ENCODE measurements at places on chromosomes 3 and 15. TPM values are rescaled to one million over a fixed set of nuclear protein-coding genes. Genes with fewer than 3 reads are reported as not detected.
A peak's percentile ranks its signal among the peaks of the same experiment; 100 is the strongest.

DNA sequence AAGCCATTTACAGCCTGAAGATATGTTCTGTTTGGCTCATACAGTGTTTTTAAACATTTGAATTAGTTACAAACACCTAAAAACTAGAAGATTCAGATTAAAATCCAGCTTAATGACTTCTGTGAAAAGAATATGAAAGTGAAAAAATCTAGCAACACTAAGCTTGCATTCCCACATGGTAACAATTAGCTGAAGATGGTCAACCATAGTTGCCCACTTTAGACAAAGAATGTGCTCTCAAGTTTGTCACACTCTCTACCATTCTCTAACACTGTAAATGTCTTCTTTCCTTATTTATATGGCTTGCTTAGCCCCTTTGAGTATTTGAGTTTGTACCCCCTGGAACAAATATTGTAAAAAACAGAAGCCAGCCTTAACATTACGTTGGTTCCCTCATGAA is 32.7 kb downstream of the HDGFL3 start:
- no peaks in the 10 kb centered on the region for H3K36me3 ChIP-seq
- no peak for DNase-seq
- no peaks in the 10 kb centered on the region for H3K27me3 ChIP-seq
- H3K4me3 ChIP-seq, result no peak overlapping the region
- no peak overlapping the region for H3K27ac ChIP-seq

DNA sequence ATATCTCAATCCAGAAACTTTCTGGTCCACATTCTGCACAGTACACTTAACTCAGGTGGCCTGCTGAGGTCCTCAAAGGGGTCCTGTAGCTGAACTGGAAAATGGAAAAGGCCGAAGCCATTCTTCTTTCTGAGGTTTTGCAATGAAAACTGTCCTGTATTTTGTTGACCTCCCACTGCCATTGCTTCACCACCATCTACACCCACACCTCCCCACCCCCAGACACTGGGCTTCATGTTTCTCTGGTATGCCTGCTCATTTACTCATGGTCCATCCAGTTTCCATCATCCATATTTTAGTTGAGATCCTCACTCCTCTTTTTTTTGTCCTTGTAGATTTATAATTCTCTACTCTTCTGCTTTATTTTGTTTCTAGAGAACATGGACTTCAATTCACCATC is 115.7 kb upstream of the SLC24A5 start:
- no peaks in the 10 kb centered on the region for H3K36me3 ChIP-seq
- no peaks in the 10 kb centered on the region for H3K4me1 ChIP-seq
- peaks cover 2% of the 10 kb centered on the region for H3K27me3 ChIP-seq
- no peak for DNase-seq
- no peak overlapping the region for H3K27ac ChIP-seq

DNA sequence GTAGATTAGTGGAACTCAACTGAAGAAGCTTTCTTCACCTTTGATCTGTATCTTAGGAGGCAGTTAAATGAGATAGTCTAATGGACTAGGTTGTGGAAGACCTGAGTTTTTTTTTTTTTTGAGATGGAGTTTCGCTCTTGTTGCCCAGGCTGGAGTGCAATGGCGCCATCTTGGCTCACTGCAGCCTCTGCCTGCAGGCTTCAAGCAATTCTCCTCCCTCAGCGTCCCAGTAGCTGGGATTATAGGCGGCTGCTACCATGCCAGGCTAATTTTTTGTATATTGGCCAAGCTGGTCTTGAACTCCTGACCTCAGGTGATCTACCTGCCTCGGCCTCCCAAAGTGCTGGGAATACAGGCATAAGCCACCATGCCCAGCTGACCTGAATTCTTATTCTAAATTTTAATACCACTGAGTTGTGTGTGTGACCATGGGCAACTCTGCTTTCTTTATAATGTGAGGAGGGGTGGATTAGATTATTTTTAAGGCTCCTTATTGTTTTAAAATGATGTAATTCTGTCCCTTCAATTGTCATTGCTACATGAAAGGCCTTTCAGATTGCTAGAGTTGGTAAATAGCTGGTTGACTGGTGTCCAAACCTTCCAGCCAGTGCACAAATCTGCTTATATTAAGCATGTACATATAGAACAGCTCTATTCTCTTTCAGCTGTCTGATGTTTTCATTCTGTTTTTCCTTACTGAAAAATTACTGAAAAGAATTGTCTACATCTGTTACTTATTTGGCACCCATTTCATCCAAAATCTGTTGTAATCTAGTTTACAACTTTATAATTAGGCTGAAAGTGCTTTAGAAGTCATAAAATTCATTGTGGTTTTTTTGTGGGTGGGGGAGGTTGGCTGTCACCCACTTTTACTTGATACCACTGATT is 2.3 kb downstream of the LNP1 start:
- H3K4me1 ChIP-seq, result no peaks in the 10 kb centered on the region
- H3K27ac ChIP-seq, result peak overlapping the region; percentile 98
- H3K27me3 ChIP-seq, result no peaks in the 10 kb centered on the region
- no peaks in the 10 kb centered on the region for H3K36me3 ChIP-seq
- peak overlapping the region; percentile 84 for H3K4me3 ChIP-seq

DNA sequence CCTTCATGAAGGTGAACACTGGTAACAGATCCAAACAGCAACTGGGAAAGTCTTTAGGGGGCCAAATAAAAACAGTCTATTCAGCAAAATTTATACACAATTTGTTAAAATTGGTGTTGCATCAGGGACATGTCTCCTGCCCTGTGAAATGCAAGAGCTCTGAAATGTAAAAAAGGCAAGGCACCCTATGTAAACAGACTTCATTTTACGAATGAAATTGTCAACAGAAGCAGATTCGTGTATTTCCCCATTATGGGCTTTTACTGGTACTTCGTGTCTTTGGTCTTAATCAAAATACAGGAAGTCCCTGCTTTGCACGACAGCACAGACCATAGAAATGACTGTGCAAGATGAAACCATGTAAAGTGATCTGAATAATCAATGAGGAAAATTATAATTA is 127.3 kb upstream of the THBS1 start:
- H3K4me3 ChIP-seq, result no peak overlapping the region
- peaks cover 2% of the 10 kb centered on the region for H3K4me1 ChIP-seq
- no peak overlapping the region for H3K27ac ChIP-seq
- no peaks in the 10 kb centered on the region for H3K27me3 ChIP-seq
- DNase-seq, result no peak

DNA sequence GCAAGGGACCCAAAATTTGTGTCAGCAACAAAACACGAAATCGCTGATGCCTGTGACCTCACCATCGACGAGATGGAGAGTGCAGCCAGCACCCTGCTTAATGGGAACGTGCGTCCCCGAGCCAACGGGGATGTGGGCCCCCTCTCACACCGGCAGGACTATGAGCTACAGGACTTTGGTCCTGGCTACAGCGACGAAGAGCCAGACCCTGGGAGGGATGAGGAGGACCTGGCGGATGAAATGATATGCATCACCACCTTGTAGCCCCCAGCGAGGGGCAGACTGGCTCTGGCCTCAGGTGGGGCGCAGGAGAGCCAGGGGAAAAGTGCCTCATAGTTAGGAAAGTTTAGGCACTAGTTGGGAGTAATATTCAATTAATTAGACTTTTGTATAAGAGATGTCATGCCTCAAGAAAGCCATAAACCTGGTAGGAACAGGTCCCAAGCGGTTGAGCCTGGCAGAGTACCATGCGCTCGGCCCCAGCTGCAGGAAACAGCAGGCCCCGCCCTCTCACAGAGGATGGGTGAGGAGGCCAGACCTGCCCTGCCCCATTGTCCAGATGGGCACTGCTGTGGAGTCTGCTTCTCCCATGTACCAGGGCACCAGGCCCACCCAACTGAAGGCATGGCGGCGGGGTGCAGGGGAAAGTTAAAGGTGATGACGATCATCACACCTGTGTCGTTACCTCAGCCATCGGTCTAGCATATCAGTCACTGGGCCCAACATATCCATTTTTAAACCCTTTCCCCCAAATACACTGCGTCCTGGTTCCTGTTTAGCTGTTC is 34.9 kb downstream of the CHDH start:
- no peaks in the 10 kb centered on the region for H3K36me3 ChIP-seq
- no peak for DNase-seq
- H3K27ac ChIP-seq, result no peak overlapping the region
- H3K27me3 ChIP-seq, result no peaks in the 10 kb centered on the region

GRCh38 chr3:80519436-80519835 is 751.6 kb upstream of the ROBO1 start:
- H3K4me3 ChIP-seq, result no peak overlapping the region
- DNase-seq, result no peak
- no peak overlapping the region for H3K27ac ChIP-seq
- H3K4me1 ChIP-seq, result no peaks in the 10 kb centered on the region
- no peaks in the 10 kb centered on the region for H3K27me3 ChIP-seq
- H3K36me3 ChIP-seq, result no peaks in the 10 kb centered on the region

DNA sequence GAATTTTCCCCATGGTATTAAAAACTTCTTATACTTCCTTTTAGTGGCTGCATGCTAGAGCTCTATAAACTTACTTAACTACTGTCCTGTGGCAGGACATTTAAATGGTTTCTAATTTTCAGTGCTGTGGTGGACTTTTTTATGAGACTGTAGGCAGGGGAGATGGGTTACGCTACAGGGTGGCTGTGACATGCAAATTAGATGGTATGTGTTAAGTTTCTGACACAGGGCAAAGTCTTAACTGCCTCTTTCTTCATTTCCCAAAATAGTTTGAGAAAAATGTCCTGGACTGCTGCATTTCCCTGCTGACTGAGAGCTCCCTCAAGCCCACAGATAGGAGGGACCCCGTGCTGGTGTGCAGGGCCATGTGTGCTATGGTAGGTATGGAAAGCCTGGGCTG is 22.0 kb downstream of the TGM4 start:
- H3K27me3 ChIP-seq, result peaks cover 2% of the 10 kb centered on the region
- peaks cover 12% of the 10 kb centered on the region for H3K4me1 ChIP-seq
- H3K4me3 ChIP-seq, result no peak overlapping the region
- H3K36me3 ChIP-seq, result no peaks in the 10 kb centered on the region

LEKR1 gene
- total RNA-seq, result 0.26 TPM

DNA sequence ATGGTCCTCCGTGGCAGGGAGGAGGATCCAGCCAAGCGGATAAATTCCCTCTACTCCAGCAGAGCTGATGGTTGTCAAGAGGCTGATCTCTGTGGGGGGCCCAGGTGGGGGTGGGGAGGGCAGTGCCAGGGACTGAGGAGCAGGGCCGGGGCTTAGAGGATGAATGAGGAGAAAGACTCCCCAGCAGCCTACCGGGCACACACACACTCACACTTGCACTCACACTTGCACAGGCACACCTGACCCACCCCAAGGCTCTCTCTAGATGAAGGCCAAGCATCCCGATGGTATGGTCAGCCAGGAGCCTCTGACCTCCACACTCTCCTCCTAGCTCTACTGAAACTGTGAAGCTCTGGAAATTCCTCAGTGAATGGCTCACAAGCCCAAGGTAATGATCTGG is 131.3 kb upstream of the PRR20G start:
- no peak overlapping the region for H3K27ac ChIP-seq
- no peak overlapping the region for H3K4me3 ChIP-seq
- no peaks in the 10 kb centered on the region for H3K36me3 ChIP-seq
- H3K4me1 ChIP-seq, result no peaks in the 10 kb centered on the region
- DNase-seq, result no peak

- H3K4me1 ChIP-seq, result no peaks in the 10 kb centered on the region
- H3K27ac ChIP-seq, result no peak overlapping the region
- DNase-seq, result no peak
- H3K36me3 ChIP-seq, result no peaks in the 10 kb centered on the region
- H3K4me3 ChIP-seq, result no peak overlapping the region
- H3K27me3 ChIP-seq, result no peaks in the 10 kb centered on the region
These were observed 23.7 kb downstream of the NEK10 start for GRCh38 chr3:27345493-27345892.

- peak overlapping the region; percentile 42 for H3K27ac ChIP-seq
- H3K4me3 ChIP-seq, result no peak overlapping the region
- peak; percentile 82 for DNase-seq
- H3K4me1 ChIP-seq, result peaks cover 15% of the 10 kb centered on the region
These were observed 71.3 kb upstream of the FNDC3B start for GRCh38 chr3:171967932-171968678.

ECT2 gene
- 14.6 TPM for total RNA-seq

TMEM266 gene
- 0.26 TPM for total RNA-seq

DNA sequence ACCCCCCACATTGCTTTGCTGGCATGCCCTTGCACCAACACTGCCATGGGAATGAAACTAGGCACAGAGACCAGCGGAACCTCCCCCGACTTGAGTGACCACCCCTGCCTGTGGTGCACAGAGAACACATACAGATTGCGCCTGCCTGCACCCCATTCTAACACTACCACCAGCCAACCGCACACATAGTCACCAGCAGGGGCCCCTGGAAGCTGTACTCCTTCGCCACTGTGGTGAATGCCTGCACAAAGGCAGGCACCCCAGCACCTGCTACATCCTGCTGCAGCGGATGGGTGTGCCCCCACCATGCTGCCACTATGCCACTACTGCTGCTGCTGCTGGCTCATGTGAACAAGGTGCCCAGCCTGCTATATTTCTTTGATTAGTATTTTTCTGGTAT is 27.4 kb upstream of the DNAAF4 start:
- peaks cover 2% of the 10 kb centered on the region for H3K4me1 ChIP-seq
- H3K27me3 ChIP-seq, result no peaks in the 10 kb centered on the region
- DNase-seq, result no peak
- H3K36me3 ChIP-seq, result no peaks in the 10 kb centered on the region
- H3K4me3 ChIP-seq, result no peak overlapping the region
- no peak overlapping the region for H3K27ac ChIP-seq

CDAN1 gene
- 9.5 TPM for total RNA-seq

DNA sequence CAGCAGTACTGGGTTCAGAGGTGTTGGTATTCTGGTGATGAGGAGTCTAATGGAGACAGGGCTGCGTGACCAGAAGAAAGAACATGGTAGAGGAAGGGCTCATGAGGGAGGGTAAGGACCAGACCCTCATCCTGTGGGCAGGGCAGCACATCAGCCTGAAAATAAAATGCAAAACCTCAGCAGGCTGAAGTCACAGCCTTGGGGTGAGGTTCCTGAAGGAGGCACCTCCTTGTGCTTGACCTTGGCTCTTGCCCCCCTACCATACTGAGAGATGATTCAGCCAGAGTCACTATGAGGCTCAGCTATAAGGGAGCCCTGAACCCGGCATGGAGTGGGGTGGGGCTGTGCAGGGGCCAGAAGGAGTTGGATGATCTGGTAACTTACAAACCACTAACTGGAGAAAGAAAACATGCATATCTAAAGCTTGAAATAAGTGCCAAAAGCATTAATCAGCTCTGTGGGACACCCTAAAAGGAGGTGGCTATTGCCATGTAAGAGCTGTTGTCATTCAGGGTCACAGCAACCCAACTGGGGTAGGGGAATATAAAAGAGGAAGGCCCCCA is 60.2 kb downstream of the CORO2B start:
- H3K4me3 ChIP-seq, result no peak overlapping the region
- peak; percentile 81 for DNase-seq
- peaks cover 74% of the 10 kb centered on the region for H3K4me1 ChIP-seq
- peak overlapping the region; percentile 69 for H3K27ac ChIP-seq
- H3K36me3 ChIP-seq, result peaks cover 1% of the 10 kb centered on the region

DNA sequence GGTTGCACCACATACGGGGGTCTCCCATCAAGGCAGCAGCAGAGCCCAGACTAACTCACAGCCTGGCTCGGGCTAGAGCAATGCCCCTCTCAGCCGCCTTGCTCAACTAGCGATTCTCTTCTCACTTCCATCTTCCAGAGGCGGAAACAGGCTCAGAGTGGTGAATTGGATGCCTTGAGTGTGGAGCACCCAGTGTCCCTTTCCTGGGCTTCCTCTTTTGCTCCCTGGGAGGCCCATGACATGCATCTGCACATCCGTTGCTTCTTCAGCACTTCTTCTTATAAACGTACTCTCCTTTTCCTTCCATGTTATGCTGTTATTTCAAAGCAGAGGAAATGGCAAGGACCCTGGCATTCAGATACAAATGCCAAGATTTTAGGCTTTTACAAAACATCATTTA is 2.1 kb upstream of the IQSEC1 start:
- H3K36me3 ChIP-seq, result no peaks in the 10 kb centered on the region
- H3K27me3 ChIP-seq, result peaks cover 22% of the 10 kb centered on the region
- H3K27ac ChIP-seq, result no peak overlapping the region
- H3K4me3 ChIP-seq, result no peak overlapping the region
- H3K4me1 ChIP-seq, result no peaks in the 10 kb centered on the region
